ENCODE measurements at places on chromosomes 16 and 17. TPM values are rescaled to one million over a fixed set of nuclear protein-coding genes. Genes with fewer than 3 reads are reported as not detected.

- DNase-seq, result no peak
- no peaks in the 10 kb centered on the region for H3K4me1 ChIP-seq
- H3K4me3 ChIP-seq, result no peak overlapping the region
- no peak overlapping the region for H3K27ac ChIP-seq
- H3K27me3 ChIP-seq, result no peaks in the 10 kb centered on the region
Observed at GRCh38 chr16:78259873-78260272, 160.4 kb downstream of the WWOX start.

The TBC1D3I gene
- total RNA-seq, result not detected

The GEMIN4 gene
- total RNA-seq, result 24.6 TPM

DNA sequence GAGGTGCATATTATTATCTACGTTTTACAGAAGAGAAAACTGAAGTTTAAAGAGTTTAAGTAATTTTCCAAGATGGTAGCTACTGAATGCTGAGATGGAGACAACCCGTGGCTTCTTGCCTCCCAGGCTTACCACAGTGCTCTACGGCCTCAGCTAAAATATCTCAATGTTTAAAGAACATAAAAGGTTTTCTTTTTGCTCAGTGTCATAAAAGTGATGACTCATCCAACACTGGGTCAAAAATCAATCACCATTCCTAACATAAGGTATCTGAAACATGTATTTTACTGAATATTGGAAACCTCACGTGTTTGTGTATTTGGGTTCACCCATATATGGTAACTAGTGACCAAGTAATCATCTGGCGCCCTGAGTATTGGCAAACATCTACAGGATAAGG lies 18.4 kb downstream of the ABCA9 start:
- no peak overlapping the region for H3K4me3 ChIP-seq
- H3K4me1 ChIP-seq, result no peaks in the 10 kb centered on the region
- H3K36me3 ChIP-seq, result no peaks in the 10 kb centered on the region
- H3K27ac ChIP-seq, result no peak overlapping the region
- peak; percentile 32 for DNase-seq

- peak overlapping the region; percentile 83 for H3K4me3 ChIP-seq
- peak overlapping the region; percentile 88 for H3K27ac ChIP-seq
- peaks cover 24% of the 10 kb centered on the region for H3K4me1 ChIP-seq
- peak; percentile 50 for DNase-seq
- no peaks in the 10 kb centered on the region for H3K36me3 ChIP-seq
Observed at GRCh38 chr17:31560616-31561235, 169.3 kb downstream of the RAB11FIP4 start.

The ZFPM1 gene
- 4.6 TPM for total RNA-seq

- peaks cover 38% of the 10 kb centered on the region for H3K36me3 ChIP-seq
- H3K27ac ChIP-seq, result peak overlapping the region; percentile 84
- DNase-seq, result peak; percentile 64
- peak overlapping the region; percentile 73 for H3K4me3 ChIP-seq
- no peaks in the 10 kb centered on the region for H3K27me3 ChIP-seq
Observed at GRCh38 chr17:50396261-50397110, 837 bp downstream of the LRRC59 start.

The OR4D1 gene
- not detected for total RNA-seq

GRCh38 chr17:79654960-79655382 lies 44.1 kb upstream of the RBFOX3 start:
- H3K4me3 ChIP-seq, result no peak overlapping the region
- H3K27me3 ChIP-seq, result peaks cover 94% of the 10 kb centered on the region
- no peaks in the 10 kb centered on the region for H3K4me1 ChIP-seq
- H3K27ac ChIP-seq, result no peak overlapping the region
- H3K36me3 ChIP-seq, result no peaks in the 10 kb centered on the region
- no peak for DNase-seq

The VASN gene
- total RNA-seq, result 13.6 TPM

DNA sequence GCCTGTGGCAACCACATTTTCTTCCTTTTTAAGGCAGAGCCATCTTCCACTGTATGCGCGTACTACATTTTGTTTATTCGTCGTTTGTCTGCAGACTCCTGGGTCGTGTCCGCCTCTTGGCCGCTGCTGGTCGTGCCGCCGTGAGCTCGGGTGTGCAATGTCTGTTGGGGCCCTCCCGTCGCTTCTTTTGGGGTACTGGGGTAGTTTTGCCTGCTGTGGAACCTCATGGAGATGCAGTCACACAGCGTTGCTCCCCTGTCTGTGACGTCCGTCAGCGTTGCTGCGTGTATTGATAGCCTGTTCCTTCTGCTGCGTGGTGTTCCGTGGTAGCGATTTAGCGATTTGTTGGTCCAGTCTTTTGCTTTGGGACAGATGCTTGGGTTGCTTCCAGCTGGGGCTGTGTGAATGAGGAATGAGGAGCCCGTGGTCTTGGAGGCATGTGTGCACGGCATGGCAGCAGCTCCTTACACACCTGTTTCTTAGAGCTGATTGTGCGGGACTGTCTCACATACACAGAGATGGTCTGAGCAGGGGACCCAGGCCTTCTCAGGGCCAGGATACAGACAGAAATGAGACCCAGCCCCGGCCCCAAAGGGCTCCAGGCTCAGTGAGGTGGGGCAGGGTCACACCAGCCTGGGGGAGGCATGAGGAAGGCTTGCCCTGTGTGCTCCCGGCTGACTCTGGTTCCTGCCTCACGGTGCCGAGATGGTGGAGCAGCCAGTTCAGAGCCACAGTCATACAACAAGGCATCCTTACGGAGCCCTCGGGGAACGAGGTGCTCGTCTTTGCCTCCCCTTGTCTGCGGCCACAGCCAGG lies 78.4 kb upstream of the GSE1 start:
- H3K4me1 ChIP-seq, result no peaks in the 10 kb centered on the region
- H3K27me3 ChIP-seq, result no peaks in the 10 kb centered on the region
- H3K36me3 ChIP-seq, result no peaks in the 10 kb centered on the region
- H3K4me3 ChIP-seq, result no peak overlapping the region
- no peak overlapping the region for H3K27ac ChIP-seq

The ZNF23 gene
- total RNA-seq, result 7.5 TPM

The ENPP7 gene
- total RNA-seq, result not detected

DNA sequence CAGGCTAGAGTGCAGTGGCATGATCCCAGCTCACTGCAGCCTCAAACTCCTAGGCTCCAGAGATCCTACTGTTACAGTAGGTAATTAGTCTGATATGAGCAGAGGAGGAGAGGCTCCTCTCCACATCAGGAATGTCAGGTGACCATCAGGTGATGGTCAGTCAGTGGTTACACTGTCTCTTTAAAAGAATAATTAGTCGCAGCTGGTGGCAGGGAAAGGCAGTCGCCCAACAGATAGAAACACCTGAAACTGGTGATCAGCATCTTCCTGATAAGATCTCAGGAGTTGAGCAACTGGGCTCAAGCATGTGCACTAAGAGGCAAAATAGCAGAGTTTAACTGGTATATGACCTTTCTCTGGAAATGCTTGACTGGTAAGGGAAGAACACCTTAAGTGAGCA lies 21.5 kb upstream of the ABCA5 start:
- H3K27ac ChIP-seq, result no peak overlapping the region
- no peaks in the 10 kb centered on the region for H3K27me3 ChIP-seq
- peaks cover 7% of the 10 kb centered on the region for H3K4me1 ChIP-seq
- no peak for DNase-seq

DNA sequence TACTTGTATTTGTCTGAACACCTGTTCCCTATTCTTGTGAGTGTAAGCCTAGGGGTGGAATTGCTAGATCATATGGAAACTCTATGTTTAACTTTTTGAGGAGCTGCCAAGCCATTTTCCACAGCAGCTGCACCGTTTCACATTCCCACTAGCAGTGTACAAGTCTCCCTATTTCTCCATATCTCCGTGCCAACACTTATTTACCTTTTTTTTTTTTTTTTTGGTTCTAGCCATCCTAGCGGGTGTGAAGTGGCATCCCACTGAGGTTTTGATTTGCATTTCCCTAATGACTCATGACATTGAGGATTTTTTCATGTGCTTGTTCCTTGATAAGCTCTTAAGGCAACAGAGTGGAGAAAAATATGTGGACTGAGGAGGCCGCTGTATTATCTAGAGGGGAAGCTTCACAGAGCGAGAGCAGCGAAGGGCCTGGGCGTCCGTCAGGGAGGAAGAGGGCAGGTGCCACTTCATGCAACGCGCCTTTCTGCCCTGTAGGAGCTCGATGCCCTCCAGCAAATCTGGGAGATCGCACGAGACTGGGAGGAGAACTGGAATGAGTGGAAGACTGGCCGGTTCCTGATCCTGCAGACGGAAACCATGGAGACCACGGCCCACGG lies 50.0 kb downstream of the DNAH2 start:
- H3K4me3 ChIP-seq, result no peak overlapping the region
- no peaks in the 10 kb centered on the region for H3K27me3 ChIP-seq
- H3K4me1 ChIP-seq, result peaks cover 15% of the 10 kb centered on the region
- no peak overlapping the region for H3K27ac ChIP-seq

- no peaks in the 10 kb centered on the region for H3K36me3 ChIP-seq
- peaks cover 10% of the 10 kb centered on the region for H3K4me1 ChIP-seq
- no peak overlapping the region for H3K4me3 ChIP-seq
- no peak overlapping the region for H3K27ac ChIP-seq
- DNase-seq, result peak; percentile 70
Observed at GRCh38 chr16:48194828-48195556, 39.2 kb upstream of the ABCC12 start.

The DNASE1L2 gene
- 1.6 TPM for total RNA-seq

The PRSS53 gene
- 5.8 TPM for total RNA-seq

The UNC45B gene
- total RNA-seq, result not detected
